ENCODE measurements at places on chromosomes 2 and 18.

GRCh38 chr18:13550418-13551304, 175.7 kb downstream of the FAM210A start:
- no peak for DNase-seq

- DNase-seq: no peak
These were observed 294.3 kb upstream of the KCNH7 start for GRCh38 chr2:163132850-163133249.

DNA sequence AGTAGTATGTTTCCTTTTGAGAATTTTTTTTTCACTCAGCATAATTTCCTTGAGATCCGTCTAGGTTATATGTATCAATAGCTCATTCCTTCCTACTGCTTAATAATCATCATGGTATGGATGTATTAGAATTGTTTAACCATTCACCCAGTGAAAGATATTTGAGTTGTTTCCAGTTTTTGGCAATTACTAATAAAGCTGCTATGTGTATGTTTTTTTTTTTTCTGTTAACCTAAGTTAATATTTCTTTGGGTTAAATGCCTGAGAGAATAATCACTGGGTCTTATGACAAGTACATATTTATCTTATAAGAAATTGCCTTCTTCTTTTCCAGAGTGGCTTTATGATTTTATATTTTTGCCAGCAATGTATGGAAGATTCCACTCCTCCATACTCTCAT, 96.4 kb upstream of the ST6GAL2 start:
- DNase-seq: no peak

DNA sequence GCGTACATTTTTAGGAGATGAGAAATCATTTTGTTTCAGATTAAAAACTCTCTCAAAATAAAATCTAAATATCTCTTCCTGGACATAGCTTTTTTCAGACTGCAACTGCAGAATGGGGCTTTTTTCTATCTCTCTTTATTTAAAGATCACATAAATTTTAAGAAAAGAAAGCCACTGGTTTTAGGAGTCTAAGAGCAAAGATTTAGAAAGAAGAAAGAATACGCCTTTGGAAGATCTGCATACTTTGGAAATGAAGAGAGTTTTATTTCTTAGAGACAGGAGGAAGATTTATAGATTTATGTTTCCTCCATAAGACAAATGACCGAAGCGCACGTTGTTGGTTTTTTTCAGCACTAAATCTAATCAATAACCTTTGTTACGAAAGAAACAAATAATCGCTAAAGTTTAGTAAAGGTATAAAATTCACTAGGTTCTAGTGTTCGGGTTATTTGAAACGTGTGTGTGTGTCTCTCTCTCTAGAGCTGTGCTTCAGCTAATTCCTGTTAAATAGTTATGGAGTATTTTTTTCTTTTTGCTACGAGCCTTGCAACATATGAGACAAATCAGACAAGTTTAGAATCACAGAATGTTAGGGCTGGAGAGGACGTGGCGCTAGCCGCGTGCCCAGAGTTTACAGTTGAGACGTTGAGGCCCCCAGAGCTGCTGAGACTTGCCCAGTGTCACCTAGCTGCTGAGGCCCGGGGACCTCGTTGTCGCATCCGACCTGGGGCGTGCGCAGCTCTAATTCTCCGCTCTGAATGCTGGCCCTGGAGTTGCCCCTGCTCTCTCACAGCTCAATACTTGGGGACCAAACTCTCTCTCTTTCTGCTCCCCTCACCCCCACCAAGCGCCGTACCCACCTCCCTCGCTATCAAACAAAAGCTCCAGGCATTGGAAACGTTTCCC, 69.9 kb downstream of the CTAGE1 start:
- no peak for DNase-seq

DNA sequence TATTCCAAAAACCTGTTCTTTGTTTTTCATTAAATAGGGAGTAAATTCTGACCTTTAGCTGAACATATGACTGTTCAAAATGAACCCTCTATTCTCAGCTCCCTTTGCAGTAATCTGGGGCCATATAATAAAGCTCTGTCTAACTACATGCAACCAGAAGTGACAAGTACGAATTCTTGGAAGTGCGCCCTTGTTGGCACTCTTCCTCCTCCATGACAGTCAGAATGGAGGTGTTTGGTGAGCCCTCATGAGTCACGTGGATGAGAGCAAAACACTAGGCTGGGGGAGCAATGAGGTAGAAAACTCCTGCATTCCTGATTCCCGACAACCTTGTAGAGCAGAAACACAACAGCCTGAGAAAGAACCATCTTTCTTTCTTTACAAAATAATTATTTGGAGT, 552.9 kb downstream of the FBXO15 start:
- no peak for DNase-seq

GRCh38 chr2:112614201-112614840, 29.9 kb downstream of the CHCHD5 start:
- no peak for DNase-seq

DNA sequence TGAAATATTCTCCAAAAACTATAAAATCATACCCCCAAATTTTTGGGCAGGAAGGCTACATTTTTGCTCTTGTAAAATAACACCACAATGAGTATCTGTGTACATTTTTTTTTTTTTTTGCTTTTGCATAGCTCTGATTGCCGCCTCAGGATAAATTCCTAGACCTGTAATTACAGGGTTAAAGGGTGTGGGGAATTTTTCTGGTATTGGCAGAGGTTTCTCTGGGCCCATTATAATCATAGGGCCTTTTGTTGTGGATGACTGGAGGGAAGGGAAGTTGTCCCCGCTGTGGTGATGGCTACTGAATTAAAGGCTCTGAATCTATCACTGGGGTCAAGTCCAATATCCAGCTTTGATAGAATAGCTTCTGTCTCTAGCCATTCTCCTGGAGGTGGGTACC, 26.6 kb downstream of the CCDC195 start:
- no peak for DNase-seq

DNA sequence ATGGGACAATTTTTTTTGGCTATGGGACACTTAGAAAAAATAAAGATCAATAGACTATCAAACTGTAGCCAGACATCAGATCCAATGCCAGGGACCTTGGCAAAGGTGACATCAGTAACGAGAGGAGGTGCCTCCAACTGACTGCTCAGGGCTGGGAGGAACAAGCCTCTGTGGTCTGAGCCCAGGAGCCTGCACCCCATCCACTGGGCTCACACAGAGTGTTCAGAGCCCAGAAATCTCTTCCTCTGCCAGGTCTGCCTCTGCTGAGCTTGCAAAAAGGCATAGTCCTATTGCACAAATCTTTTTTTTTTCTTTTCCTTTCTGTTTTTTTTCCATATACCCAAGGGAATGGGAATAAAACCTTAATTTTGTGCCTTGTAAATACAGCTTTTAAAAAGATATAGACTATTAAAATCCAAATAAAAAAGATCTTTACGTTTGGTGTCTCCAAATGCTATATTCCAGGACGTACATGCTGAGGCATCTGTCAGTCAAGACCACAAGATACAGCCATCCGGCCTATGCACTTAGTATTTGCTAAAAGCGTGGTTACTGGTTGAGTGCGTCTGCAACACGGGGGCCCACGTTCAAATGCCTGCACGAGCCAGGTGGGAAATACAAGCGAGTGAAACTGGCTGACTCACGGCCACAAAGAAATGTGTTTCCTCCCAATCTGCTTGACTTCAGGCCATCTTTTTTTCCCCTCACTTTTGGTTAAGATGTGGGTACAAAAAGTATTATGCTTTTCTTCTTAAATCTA, 7.8 kb upstream of the ARHGAP25 start:
- peak; percentile 82 for DNase-seq

DNA sequence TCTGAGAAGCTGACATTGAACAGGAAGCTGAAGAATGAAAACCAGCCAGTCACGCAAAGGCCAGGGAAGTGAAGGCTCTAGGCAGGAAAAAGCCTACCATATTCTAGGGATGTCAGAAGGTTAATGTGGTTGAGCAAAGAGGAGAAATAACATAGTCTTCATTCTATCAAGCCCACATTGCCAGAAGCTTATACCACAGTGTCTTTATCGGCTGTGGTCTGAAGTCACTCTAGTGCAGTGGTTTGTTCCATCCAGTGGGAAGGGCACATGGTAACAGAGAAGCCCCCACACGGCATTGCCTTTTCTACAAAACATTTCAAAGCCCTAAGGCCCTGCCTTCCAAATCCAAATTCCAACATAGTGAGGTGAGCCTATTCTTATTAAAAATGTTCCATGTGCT, 311.3 kb downstream of the TNS1 start:
- no peak for DNase-seq

DNA sequence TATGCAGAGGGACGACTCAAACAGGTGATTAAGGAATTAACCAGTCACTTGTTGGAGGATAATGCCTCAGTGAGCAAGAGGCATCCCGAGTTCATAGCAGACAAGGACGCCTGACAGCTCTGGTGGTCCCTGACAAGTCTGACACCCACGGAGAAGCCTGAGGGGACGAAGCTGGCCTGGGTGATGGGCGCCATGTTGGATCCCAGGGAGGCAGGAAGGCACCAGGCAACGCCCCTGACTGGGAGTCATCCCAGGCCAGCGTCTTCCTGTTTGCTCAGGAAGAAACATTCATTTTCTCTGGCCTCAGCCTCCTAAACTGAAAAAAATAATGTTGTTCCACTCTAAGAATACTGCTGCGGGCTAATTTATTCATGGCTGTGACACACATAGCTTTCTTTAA, 92.1 kb upstream of the ATP8B1 start:
- DNase-seq: no peak

DNA sequence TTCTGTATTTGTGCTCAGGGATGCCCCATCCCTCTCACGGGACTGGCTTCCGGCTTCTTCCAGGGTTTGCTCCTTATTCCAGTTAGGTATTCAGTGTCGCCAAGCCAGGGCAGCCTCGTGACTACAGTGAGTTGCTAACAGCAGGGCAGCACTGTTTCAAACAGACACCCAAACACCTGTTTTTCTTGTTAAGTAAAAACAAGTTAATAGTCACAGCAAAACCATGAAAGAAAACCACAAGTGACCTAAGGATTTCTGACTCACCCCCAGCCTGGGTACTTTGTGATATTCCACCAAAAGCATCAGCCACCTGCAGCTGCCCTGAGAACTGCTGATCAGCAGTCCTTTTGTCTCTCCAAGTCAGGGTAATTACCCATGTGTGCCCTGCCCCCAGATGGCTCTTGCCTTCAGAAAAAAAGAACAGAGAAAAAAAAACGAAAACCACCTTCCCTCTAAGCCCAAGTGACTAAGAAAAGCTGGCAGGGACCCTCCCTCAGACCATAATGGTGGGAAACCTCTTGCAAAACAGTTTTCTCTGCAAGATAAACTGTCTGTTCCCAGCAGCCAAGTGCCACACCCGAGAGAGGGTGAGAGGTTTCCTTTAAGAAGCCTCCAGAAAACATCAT, 178.2 kb downstream of the ANAPC1 start:
- no peak for DNase-seq

DNA sequence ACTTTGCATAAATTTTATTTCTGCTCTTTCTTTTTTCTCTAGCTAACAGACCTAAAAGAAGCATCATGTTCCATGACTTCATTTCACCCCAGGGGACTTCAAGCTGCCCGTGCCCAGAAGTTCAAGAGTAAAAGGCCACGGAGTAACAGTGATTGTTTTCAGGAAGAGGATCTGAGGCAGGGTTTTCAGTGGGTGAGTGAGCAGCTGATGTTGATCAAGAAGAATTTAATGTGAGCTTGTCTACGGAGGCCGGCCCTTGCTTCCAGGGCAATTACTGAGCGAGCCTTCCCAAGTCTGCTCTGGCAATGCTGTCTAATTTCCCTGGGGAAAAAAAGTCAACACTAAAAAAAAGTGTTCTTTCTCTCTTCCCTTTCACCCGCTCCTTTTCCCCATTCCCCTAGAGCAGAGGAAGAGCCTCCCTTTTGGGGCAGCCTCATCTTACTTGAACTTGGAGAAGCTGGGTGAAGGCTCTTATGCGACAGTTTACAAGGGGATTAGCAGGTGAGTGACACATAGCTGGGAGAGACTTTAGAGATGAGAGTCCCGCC, 1.2 kb downstream of the CDK15 start:
- DNase-seq: no peak

DNA sequence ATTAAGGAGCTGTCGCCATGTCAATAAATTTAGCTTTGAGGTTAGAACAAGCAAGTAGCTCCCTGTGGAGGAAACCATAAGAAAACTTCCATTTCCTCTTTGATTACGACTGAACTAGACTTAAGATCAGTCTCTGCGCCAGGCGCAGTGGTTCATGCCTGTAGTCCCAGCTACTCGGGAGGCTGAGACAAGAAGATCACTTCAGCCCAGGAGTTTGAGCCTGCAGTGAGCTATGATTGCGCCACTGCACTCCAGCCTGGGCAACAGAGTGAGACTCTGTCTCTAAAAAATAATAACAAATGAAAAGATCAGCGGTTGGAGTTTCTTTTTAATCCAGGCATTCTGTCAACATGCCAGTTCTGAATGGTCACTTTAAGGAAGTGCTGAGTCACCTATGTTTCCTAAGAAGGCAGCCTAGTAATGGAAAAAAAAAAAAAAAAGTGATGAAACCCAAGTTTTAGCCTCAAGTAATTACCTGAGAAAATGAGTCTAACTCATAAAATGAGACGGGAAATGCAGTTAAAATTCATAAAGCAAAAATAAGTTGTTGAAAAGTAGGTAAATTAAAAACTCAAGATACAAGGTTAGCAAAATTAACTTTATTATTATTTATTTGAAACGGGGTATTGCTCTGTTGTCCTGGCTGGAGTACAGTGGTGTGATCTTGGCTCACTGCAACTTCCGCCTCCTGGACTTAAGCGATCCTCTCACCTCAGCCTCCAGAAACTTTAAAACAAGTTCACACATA, 10.2 kb downstream of the C18orf32 start:
- DNase-seq: no peak

GRCh38 chr2:235106874-235107639, 155.2 kb downstream of the SH3BP4 start:
- no peak for DNase-seq

DNA sequence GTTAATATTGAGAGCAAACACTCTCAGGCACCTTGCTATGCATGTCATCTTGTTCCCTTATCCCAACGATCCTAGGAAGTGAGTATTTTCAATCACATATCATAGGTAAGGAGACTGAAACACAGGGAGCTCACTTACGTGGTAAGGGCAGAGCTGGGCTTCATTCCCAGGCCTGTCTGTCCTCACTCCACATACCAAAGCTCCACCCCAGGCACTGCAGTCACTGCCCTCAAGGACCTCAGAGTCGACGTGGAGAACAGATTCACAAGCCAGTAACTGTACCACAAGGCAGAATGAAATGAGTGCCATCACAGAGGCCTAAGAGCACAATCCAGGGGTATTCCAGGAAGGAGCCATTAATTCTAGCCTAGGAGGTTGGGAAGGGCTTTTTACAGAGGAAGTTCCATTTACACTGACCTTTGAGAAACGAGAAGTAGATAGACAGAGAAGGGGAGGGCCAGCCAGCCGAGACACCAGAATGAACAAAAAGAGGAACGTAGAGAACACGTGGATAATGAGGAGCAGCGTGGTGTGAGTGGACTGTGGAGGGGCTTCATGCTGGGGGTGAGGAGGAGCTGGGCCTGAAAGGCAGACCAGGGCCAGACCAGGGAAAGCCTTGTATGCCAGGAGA, 48.6 kb downstream of the KIAA2012 start:
- no peak for DNase-seq

GRCh38 chr2:150601280-150602038, 114.0 kb upstream of the RND3 start:
- no peak for DNase-seq
